Ovary (tissue), 10 donors: ENCODE measurements at places on chromosomes 3 and 15.

- DNase-seq, result no peak
Measured at GRCh38 chr3:160401291-160402095, 2.0 kb downstream of the SMC4 start.

DNA sequence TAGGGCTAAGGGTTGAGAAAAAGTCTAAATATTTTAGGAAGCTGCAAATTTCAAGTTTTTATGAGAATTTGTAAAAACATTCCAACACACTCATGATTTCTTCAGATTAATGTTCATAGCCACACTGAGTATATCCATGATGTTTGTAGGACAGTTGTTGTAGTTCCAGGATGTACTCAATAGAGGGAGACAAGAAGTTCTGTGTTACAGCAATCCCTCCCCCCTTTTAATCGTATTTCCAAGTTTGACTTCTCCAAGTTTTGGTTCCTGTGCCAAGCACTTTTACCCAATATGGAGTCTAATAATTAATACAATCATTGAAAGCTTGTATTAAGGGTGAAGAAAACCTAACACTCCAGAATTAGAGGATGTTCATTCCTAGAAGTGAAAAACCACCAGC is 143.4 kb downstream of the FEZF2 start:
- no peak for DNase-seq

DNA sequence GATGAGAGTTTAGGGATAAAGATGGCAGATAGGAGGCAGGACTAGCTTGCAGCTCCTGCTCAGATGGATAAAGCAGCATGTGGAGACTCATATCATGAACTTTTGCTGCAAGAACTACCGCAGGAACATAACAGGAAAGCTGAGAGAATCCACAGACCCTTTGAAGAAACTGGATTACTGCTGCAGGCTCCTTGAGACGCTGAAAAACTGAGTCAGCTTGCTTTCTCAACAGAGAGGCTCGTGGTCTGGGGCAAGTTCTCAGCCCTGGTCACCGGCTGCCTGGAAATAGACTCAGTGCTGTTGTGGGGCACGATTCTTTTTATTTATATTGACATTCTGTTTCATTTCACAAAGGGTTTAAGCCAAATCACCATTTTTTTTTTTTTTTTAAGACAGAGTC is 28.8 kb upstream of the TRIM59 start:
- no peak for DNase-seq

DNA sequence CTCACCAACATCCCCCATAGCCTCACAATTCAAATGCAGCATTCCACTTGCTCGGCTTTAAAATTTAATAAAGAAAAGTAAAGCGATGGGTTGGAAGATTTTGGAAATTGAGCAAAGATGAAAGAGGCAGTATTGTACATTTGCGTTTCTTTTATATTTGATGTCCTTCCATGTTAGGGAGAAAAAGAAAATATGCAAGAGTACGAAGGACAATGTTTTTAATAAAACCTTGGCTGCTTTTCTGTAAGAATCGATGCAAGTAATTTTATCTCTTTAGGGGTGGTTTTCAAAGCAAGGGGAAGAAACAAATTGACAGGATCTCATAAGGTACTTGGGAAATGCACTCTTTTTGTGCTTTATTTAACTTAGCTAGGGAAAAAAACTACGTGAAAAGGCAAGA is 61.8 kb upstream of the TSC22D2 start:
- DNase-seq, result no peak

- DNase-seq, result no peak
Measured at GRCh38 chr15:59317211-59317610, 55.5 kb downstream of the MYO1E start.

DNA sequence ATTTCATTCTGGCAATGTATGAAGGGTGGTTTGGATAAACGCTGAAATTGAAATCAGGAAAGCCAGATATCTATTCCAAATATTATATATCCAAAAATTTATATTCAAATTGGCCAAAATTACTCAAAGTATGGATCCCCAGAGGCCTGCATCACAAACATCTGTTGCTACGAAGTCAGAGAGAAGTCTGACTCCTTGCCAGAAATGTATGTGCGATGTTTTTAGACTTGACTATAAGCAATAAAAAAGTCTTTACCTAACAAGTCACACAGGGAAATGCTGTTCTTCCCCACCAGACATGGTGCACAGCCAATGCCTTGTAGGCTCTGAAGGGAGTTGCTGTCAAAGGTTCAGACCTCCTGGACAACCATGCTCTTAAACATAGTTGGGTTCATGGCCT is 533.1 kb downstream of the OTOL1 start:
- no peak for DNase-seq

GRCh38 chr3:119660474-119661440 is at the start of gene POPDC2:
Gene POPDC2, minus strand, starts transcription at chr3:119660589. Its CDS starts 166 bp downstream, at chr3:119660423.
- no peak for DNase-seq

DNA sequence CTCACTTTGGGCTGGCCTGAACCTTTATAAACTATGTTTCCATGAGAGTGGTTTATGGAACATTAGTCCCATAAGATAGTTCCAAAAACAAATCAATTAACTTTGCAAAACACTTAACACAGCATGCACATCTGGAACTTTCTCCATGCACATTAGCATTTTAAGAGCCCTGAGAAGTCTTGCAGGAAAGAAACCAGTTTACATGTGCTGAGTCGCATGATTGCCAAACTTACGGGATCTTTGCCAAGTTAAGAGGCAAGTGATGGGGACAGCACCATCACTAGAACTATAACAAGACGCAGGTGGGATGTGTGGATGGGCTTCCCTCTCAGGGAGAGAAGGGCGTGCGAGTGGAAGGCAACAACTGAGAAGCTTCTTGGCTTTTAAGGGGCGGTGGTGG is 20.7 kb downstream of the ADAMTS9 start:
- DNase-seq, result no peak

GRCh38 chr15:26125664-26126063 is 262.5 kb upstream of the ATP10A start:
- DNase-seq, result no peak

DNA sequence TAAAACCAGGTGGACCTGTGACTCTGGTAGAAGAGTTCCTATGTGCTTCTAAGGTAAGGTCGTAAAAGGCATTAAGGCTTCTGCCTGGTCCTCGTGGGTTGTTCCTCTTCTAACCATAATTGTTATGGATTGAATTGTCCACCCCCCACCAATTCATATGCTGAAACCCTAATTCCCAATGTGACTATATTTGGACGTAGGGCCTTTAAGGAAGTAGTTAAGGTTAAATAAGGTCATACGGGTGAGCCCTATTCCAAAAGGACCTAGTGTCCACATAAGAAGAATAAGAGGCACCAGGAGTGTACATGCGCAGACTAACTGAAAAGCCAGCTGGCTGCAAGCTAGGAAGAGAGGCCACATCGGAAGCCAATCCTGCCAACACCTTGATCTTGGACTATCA is 1.9 kb downstream of the ADPGK start:
- no peak for DNase-seq

- no peak for DNase-seq
Measured at GRCh38 chr3:183774631-183775030, 50.7 kb downstream of the MAP6D1 start.

GRCh38 chr15:94206463-94207167 is 24.7 kb upstream of the MCTP2 start:
- DNase-seq, result no peak

DNA sequence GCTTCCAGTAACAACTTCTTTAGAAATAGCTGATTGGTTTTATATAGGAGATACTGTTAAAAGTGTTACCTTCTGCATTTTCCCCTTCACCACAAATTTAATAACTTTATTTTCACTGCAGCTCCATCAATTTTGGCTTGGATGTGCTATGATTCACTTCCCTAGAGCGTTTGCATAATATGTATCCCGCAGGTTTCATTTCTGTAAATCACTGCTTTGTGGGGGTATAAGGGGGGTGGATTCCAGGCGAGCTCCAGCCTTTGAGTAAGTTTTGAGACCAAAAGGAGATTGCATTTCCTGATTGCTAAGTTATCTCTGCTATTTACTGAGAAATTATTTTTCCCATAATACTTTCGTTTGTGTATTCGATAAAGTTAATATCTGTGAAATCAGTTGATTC is 232.6 kb downstream of the TBL1XR1 start:
- no peak for DNase-seq

- no peak for DNase-seq
Measured at GRCh38 chr3:46944191-46944590, 32.4 kb downstream of the CCDC12 start.

DNA sequence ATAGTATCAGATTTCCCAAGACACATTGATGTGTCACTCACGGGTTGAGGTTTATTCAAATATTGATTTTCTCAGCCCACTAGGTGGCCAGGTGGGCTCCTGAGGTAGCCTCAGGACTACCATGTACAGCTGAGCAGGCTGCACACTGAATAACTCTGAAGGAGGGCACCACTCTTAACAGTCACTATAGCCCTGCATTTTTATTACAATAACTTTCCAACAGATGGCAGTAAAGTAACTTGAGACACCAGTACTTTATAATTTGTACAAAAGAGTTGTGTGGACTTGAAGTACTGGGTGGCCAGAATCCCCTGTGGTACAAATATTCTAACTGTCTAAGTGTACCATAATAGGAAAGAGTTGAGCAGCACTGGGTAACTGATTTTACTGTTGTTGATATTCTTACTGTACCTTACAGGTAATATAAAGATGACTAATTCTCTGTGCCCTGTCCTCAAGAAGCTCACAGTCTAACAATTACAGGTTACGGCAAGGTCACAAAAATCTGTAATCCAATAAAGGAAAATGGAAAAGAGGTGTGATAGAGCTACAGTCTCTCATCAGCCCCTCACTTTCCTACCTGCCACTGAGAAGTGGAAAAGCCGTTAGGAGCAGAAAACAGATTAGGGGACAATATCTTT is 76.0 kb downstream of the ETFA start:
- DNase-seq, result no peak

DNA sequence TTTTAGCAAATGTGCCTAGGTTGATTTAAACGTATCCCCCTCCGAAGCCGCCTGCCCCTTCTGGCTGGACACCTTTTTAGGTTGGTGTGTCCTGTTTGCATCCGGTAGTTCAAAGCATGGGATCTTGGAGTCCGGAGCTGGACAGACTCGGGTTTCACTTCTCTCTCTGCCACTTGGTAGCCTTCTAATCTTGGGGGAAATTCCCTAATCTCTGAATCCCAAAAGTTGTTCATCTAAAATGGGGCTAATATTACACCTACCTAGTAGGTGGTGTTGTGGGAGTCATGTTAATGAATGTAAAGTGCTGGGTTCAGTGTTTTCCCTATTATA is 760 bp downstream of the FANCI start:
- DNase-seq, result no peak

DNA sequence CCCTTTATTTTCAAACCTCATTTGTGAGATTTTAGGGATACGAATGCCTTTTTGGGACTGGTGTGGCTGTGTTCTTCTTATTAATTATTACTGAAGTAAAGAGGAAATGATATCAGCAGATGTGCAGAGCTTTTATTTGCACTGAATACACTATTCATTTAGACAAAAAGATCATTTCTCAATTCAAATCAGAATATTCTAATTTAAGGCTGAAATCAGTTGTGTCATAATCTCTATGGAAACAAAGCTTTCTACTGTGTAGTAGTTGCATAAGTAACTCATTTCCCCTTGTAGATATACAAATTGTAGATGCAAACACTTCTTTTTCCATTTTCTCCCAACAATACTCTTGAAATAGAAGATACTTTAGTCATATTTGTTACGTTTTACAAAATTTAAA is 56.0 kb downstream of the PDE8A start:
- no peak for DNase-seq

DNA sequence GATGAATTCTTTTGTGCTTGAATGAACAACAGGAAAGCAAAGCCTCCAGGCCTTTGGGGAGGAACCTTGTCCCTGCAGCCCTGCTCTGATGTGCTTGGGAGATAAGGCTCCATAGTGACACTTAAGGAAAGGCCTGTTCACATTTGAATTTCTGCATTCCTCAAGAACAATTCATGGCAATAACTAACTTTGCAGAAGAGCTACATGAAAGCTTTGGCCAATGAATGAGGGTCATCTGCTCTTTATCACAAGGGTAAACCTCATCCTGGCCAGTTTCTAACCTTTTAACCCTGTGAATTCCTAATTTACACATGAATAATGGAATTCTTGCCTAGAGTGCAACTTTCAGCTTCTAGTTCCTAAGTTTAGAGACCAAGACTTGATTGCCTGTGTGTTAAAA is 5.6 kb downstream of the PRTG start:
- DNase-seq, result no peak

GRCh38 chr3:46585799-46586693 is 19.9 kb upstream of the LRRC2 start:
- no peak for DNase-seq

DNA sequence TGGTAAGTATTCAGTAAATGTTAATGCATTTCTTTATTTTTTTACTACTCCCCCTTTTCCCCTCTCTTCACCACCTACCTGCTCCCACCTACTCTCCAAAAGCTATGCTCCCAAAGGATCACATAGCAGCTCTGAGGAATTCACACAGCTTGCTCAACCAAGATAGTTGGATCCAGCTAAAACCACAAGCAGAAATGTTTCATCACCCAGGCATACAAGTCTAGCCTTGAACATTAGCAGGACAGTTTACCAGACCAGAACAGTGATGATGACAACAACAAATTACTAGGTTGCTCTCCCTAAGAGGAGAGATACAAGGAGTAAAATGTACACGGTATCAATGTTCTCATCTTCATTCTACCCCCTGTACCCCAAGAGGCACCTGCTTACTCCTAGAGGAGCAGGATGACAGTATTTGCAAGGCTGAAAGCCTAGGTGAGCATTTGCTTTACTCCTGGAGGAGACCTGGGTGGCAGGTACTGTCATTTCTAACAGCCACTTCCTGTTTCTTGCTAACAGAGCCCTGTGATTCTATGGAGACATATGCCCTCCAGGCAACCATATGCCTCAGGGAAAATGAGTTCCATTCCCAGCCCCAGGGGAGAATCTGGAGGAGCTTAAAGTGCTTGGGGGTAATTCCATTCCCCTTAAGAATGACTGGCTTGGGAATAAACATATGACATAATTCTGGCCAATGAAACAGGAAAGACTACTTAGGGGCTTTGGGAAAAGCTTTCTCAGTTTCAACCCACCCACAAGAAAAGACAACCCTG is 237.5 kb downstream of the NTRK3 start:
- no peak for DNase-seq

DNA sequence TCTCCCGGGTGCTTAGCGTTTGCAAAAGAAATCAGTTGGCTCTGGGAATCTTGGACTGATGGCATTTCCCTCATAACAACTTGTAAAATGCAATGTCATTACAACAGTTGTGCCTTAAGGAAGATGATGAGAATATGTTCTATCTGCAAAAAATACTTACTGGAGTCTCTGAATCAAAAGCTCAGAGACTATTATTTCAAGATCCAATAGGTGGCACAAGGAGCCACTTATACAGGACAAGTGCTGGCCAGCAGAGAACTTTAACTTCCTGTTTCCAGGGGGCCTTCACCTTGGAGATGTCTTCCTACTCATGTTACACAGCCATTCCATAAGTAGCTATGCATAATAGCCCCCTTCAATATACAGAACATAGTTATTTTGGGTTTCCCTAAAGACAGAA is 8.9 kb upstream of the RPS27L start:
- no peak for DNase-seq

- no peak for DNase-seq
Measured at GRCh38 chr15:51172193-51172592, 77.5 kb upstream of the TNFAIP8L3 start.

GRCh38 chr3:9748031-9748430 is 1.7 kb upstream of the OGG1 start:
- no peak for DNase-seq

GRCh38 chr3:172132159-172132586 is 92.8 kb downstream of the FNDC3B start:
- no peak for DNase-seq

- DNase-seq, result no peak
Measured at GRCh38 chr3:43597961-43598360, 23.9 kb downstream of the ANO10 start.

- no peak for DNase-seq
Measured at GRCh38 chr15:92466834-92467233, 73.2 kb downstream of the ST8SIA2 start.

- DNase-seq, result no peak
Measured at GRCh38 chr3:110984456-110985250, 87.0 kb upstream of the NECTIN3 start.
